A549 treated with RU486 at 1 μM for 4 hours (cell line): ENCODE measurements at places on chromosomes 6 and 20. TPM values are rescaled to one million over a fixed set of nuclear protein-coding genes. Genes with fewer than 3 reads are reported as not detected.

Gene OR2J3
- not detected in 5 replicates for total RNA-seq

Gene ZC2HC1B
- total RNA-seq, result not detected in 5 replicates

Gene CRISP1
- total RNA-seq, result not detected in 5 replicates

Gene CCDC167
- total RNA-seq, result 41.6 to 53.0 TPM (median 48.0 TPM) in 5 replicates

Gene LPIN3
- total RNA-seq, result 7.5 to 12.1 TPM (median 8.4 TPM) in 5 replicates

Gene HCRTR2
- not detected in 5 replicates for total RNA-seq

Gene RAMACL
- 0.09 to 0.18 TPM in 2 of 5 replicates, not detected in the others for total RNA-seq
